ENCODE measurements at places on chromosomes 4 and X. TPM values are rescaled to one million over a fixed set of nuclear protein-coding genes. Genes with fewer than 3 reads are reported as not detected.

DNA sequence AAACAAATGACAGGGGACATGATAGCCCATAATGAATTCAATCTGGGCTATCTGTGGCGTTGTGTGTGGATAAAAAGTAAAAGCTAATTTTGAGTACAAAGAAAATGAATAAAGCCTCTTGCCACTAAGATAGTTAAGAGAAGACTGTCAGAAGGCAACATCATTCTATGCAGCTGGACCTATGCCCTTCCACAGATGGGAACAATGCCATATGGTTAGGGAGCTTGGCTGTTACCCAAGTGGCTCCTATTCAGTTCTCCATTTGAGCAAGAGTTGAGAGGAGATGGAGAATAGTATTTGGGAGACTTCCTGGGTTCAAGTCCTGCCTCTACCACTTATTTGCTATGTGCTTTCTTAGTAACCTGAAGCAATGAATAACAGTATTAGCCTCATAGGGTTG, 107.7 kb downstream of the ANXA3 start:
- H3K36me3 ChIP-seq = no peaks in the 10 kb centered on the region
- peaks cover 100% of the 10 kb centered on the region for H3K4me1 ChIP-seq
- no peaks in the 10 kb centered on the region for H3K27me3 ChIP-seq
- H3K27ac ChIP-seq = no peak overlapping the region
- peak; percentile 18 for DNase-seq

- H3K27me3 ChIP-seq = no peaks in the 10 kb centered on the region
- no peak for DNase-seq
- H3K4me1 ChIP-seq = peaks cover 34% of the 10 kb centered on the region
- H3K36me3 ChIP-seq = no peaks in the 10 kb centered on the region
- no peak overlapping the region for H3K27ac ChIP-seq
Observed at GRCh38 chr4:26380740-26381139, 59.9 kb downstream of the RBPJ start.

- no peak for DNase-seq
- H3K4me1 ChIP-seq = no peaks in the 10 kb centered on the region
- H3K4me3 ChIP-seq = no peak overlapping the region
- no peak overlapping the region for H3K27ac ChIP-seq
- H3K27me3 ChIP-seq = no peaks in the 10 kb centered on the region
Observed at GRCh38 chrX:117689956-117690355, 426.7 kb downstream of the KLHL13 start.

AREG gene
- 22.9 TPM for polyA plus RNA-seq

- no peaks in the 10 kb centered on the region for H3K36me3 ChIP-seq
- no peak overlapping the region for H3K4me3 ChIP-seq
- H3K4me1 ChIP-seq = peaks cover 61% of the 10 kb centered on the region
- peak overlapping the region; percentile 92 for H3K27ac ChIP-seq
Observed at GRCh38 chr4:2256781-2257191, 5.1 kb downstream of the MXD4 start.

ETDA gene
- polyA plus RNA-seq = not detected

DNA sequence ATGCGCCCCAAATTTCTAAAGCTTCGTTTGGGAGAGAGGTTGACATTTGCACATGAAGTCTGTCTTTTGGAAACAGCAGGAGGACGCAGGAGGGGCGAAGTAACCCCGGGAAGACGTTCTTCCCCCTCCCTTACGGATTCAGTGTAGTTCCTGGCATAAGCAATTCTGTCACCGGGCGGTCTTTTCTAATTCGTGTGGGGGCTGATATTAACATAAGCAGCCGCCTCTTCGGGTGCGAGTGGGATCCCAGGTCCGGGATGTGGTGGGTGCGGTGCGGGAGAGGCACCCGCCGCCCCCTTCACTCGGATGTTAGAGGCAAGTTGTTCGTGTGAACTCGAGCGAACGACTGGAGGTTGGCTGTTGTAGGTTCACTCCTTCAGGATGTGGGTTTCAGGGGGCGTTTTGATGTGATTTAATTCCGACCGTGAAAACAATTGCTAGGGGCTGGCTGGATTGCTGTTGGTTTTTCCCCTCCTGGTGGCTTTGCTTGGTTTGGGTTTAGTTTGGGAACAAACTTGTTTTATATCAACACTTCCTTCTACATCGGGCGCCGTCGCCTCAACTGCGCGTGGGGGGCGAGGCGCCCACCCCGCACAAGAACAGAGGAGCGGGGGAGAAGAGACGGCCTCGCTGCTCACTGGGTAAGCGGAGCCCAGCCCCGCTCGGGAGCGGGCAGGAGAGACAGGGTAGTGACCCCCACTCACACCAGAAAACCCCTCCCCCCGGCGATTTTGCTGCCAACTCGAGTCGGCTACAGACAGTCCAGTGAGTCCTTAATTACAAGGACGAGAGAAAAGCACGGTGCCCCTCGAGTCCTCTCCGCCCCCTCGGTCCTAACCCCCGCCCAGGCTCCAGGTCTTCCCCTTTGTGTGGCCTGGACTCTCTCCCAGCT, 2.9 kb upstream of the LEF1 start:
- H3K27me3 ChIP-seq = peaks cover 59% of the 10 kb centered on the region
- H3K4me1 ChIP-seq = peaks cover 46% of the 10 kb centered on the region
- DNase-seq = no peak
- H3K4me3 ChIP-seq = peak overlapping the region; percentile 64
- H3K27ac ChIP-seq = no peak overlapping the region

DNA sequence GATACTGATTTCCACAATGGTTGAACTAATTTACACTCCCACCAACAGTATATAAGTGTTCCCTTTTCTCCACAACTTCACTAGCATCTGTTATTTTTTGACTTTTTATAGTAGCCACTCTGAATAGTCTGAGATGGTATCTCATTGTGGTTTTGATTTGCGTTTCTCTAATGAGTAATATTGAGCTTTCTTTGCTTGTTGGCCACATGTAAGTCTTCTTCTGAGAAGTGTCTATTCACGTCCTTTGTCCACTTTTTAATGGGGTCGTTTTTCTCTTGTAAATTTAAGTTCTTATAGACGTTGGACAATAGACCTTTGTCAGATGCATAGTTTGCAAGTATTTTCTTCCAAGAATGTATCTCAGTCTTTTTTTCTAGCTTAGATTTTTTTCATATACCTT, 10.0 kb downstream of the FBXW7 start:
- peaks cover 3% of the 10 kb centered on the region for H3K4me1 ChIP-seq
- H3K27ac ChIP-seq = no peak overlapping the region
- H3K4me3 ChIP-seq = no peak overlapping the region
- H3K27me3 ChIP-seq = no peaks in the 10 kb centered on the region
- peaks cover 12% of the 10 kb centered on the region for H3K36me3 ChIP-seq
- DNase-seq = no peak

- H3K36me3 ChIP-seq = no peaks in the 10 kb centered on the region
- no peaks in the 10 kb centered on the region for H3K4me1 ChIP-seq
- no peak overlapping the region for H3K4me3 ChIP-seq
- no peak for DNase-seq
- H3K27ac ChIP-seq = no peak overlapping the region
Observed at GRCh38 chrX:24577091-24577490, 70.1 kb downstream of the PCYT1B start.

MND1 gene
- not detected for polyA plus RNA-seq

GRCh38 chrX:18938710-18939109, 45.2 kb downstream of the PHKA2 start:
- H3K4me1 ChIP-seq = no peaks in the 10 kb centered on the region
- H3K27ac ChIP-seq = no peak overlapping the region
- H3K36me3 ChIP-seq = no peaks in the 10 kb centered on the region
- H3K4me3 ChIP-seq = no peak overlapping the region
- no peak for DNase-seq

HTN3 gene
- polyA plus RNA-seq = not detected

SPATA4 gene
- 0.16 TPM for polyA plus RNA-seq

AR gene
- polyA plus RNA-seq = 3.0 TPM

DNA sequence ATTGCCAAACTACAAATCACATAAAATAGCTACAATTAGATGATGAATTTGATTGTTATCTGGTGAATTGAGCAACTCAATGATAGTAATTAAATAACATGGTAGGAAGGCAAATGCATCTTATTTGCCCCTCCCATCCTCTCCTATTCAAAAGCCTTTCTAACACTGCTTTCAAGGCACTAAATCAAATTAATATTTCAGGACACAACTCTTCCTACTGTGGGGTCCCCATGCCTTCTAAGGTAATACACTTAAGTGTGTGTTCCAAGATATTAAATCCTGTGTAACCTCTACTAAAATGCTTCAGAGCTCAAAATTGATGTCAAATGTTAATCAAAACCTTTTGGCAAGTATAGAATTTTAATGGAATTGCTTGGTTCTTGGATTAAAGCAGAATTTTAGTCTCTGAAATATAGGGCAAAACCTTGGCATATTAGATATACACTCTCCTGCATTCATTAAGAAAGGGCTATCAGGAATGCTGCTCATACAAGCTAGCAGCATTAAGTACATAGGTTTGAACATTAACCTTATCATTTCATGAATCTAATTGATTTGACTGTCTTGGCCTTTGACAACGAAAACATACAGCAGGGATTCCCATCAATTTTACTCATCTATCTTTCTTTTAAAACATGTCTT, 371.8 kb upstream of the GALNTL6 start:
- no peaks in the 10 kb centered on the region for H3K36me3 ChIP-seq
- H3K27ac ChIP-seq = no peak overlapping the region
- H3K4me1 ChIP-seq = no peaks in the 10 kb centered on the region

GRCh38 chr4:48295116-48295515, 25.5 kb upstream of the TEC start:
- no peaks in the 10 kb centered on the region for H3K4me1 ChIP-seq
- H3K4me3 ChIP-seq = no peak overlapping the region
- no peaks in the 10 kb centered on the region for H3K27me3 ChIP-seq
- DNase-seq = no peak

DNA sequence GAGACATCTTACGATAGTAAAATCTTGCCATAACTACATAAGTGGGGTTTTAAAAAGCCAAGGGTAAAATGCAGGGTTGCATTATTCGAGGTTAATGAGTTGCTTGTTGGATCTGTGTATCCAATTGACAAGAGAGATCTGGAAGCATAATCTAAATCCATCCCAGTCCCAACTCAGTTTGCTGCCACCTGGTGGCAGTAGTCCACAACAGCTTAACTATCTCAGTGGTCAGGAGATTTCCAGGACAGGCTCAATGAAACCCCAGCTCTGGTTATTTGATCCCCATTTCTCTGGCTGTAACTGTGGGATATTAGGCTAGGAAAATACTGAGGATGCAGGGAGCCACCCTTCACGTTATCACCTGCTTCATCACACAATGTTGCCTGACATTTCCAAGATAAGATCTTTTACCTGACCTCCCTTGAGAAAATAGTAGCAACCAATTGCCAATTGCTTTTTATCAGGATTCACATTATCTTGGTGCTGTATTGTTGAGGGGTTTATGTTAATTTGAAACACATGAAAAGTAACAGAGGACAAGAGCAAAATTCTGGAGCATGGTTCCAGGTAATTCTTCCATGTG, 88.2 kb upstream of the TNIP3 start:
- H3K4me1 ChIP-seq = no peaks in the 10 kb centered on the region
- H3K4me3 ChIP-seq = no peak overlapping the region
- DNase-seq = peak; percentile 39
- H3K27ac ChIP-seq = no peak overlapping the region

LAMTOR3 gene
- 29.0 TPM for polyA plus RNA-seq

DNA sequence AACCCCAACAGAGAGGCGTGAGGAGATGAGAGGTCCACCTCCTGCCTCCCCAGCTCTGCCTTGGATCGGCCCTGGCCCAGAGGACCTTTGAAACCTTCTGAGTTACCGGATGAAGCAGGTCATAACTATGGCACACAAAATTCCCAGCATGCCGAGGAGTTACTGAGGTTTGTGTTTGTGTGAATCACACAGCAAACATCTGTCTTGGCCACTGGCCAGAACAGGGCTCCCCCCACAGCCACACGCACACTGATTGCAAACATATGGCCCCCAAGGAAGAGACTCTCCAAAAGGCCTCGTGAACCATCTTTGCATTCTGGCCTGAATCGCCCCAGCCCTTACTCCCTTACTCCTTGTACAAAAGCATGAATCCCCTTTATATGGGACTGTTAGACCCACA, 18.9 kb downstream of the RPS4X start:
- DNase-seq = no peak
- H3K27ac ChIP-seq = no peak overlapping the region
- no peak overlapping the region for H3K4me3 ChIP-seq
- peaks cover 3% of the 10 kb centered on the region for H3K27me3 ChIP-seq
- H3K4me1 ChIP-seq = no peaks in the 10 kb centered on the region
- no peaks in the 10 kb centered on the region for H3K36me3 ChIP-seq

- no peak for DNase-seq
- H3K36me3 ChIP-seq = no peaks in the 10 kb centered on the region
- no peak overlapping the region for H3K4me3 ChIP-seq
- H3K27me3 ChIP-seq = no peaks in the 10 kb centered on the region
- no peaks in the 10 kb centered on the region for H3K4me1 ChIP-seq
Observed at GRCh38 chr4:64250061-64250460, 159.2 kb downstream of the TECRL start.

DNA sequence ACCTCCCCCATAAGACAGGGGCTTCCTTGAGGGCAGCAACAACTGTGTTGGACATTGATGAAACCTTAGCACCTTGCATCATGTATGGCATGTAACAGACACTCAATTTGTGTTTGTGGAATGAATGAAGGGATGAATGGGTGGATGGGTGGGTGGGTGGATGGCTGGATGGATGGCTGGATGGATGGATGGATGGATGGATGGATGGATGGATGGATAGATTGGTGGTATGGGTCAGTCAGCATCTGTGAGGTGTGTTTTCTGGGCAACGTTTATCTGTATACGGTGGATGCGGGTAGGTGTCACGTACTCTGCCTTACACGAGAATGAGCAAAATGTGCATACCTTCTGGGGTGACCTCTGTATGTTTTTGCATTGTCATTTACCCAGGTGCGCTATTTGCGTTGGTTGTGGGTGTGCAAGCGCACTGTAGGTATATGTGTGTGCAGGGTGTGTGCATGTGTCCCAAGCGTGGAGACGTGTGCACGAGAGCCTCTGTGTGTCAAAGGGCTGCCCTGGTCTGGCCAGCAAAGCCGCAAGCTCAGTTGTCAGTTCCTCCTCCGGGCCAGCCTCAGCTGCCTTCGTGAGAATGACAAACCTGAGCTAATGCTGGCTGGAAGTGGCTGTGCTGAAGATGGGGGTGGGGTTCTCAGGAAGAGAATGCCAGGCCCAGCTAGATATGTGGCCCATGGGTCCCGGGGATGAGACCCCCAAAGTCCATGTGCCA, 26.5 kb downstream of the ELF4 start:
- H3K27me3 ChIP-seq = no peaks in the 10 kb centered on the region
- DNase-seq = no peak
- H3K27ac ChIP-seq = peak overlapping the region; percentile 77

- H3K27ac ChIP-seq = no peak overlapping the region
- no peaks in the 10 kb centered on the region for H3K36me3 ChIP-seq
- peaks cover 14% of the 10 kb centered on the region for H3K4me1 ChIP-seq
- H3K27me3 ChIP-seq = no peaks in the 10 kb centered on the region
- no peak for DNase-seq
Observed at GRCh38 chr4:23365871-23366556, 523.8 kb downstream of the PPARGC1A start.

HSFX4 gene
- not detected for polyA plus RNA-seq

NAP1L2 gene
- polyA plus RNA-seq = 0.20 TPM

DNA sequence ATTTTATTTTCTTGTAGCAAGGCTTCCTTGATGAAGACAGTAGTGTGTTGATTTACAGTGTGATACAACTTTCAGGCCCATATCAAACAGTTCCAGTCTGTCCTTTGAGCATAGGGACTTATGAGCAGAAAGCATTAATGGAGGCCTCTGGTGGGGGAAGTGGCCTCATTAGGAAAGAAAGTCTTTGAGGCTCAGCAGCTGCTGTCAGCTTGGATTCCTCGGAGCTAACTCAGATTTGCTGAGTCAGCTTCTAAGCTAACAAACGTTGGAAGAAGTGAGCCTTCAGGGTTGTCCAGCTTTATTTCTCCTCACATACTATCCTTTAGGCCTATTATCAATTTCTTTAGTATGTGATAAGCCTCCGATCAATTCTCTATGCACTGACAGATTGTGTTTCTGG, 15.8 kb upstream of the SFRP2 start:
- H3K4me1 ChIP-seq = no peaks in the 10 kb centered on the region
- no peaks in the 10 kb centered on the region for H3K36me3 ChIP-seq
- H3K27me3 ChIP-seq = no peaks in the 10 kb centered on the region
- DNase-seq = no peak
- no peak overlapping the region for H3K4me3 ChIP-seq
- H3K27ac ChIP-seq = no peak overlapping the region
